ENCODE measurements at places on chromosomes 7 and 10.

GRCh38 chr7:51262796-51263531 is 53.6 kb downstream of the COBL start:
- no peak for DNase-seq

GRCh38 chr10:72886621-72887020 is 6.9 kb upstream of the OIT3 start:
- DNase-seq = no peak

DNA sequence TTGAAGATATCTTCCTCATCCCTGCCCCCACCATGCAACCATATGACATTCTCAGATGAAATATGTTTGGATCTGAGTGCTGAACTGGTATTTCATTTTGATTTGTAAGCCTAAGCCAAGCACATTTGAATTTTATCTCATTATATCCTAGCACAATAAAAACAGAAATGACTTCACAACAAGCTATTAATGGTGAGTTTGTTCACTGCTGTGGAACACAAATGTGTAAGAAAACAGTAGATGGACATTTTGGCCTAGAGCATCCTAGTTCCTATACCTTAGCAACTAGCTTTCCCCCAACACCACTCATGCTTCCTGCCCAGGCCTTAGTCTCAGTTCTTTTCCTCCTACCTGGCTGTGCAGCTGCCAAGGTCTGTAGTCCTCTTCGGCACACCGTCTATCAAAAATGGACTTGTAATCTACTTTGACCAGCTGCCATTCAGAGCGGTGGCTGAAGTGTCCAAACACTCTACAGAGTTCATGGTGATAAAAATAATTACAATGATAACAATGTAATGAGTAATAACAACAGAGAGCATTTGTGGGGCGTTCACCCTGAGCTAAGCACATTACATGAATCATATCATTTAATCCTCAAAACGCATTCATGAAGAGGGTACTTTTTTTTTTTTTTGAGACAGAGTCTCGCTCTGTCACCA is 491.9 kb downstream of the SORCS1 start:
- DNase-seq = no peak

- DNase-seq = no peak
Observed at GRCh38 chr7:45944058-45944457, 23.0 kb upstream of the IGFBP3 start.

DNA sequence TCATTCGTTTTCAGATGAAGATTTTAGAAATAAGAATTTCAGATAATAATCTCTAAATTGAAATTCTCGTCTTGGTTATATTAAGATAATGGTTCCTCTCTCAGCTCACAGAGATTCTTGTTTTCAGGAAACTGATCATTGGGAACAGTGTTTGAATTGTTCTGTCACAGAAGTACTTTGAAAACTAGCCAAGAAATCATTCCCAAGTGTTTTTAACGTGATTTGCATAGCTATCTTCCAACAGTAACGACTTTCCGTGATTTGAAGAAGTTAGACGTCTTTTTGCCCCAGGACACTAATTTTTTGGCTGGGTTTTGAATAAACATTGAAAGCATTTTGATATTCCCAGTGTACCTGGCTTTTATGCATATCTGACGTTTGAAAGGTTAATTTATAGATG is 116.0 kb downstream of the CDCA7L start:
- no peak for DNase-seq

- no peak for DNase-seq
Observed at GRCh38 chr10:3090914-3091787, 23.8 kb downstream of the PFKP start.
